Fibroblast of lung (primary cell): ENCODE measurements at places on chromosomes 1 and 21. TPM values are rescaled to one million over a fixed set of nuclear protein-coding genes. Genes with fewer than 3 reads are reported as not detected.

DNA sequence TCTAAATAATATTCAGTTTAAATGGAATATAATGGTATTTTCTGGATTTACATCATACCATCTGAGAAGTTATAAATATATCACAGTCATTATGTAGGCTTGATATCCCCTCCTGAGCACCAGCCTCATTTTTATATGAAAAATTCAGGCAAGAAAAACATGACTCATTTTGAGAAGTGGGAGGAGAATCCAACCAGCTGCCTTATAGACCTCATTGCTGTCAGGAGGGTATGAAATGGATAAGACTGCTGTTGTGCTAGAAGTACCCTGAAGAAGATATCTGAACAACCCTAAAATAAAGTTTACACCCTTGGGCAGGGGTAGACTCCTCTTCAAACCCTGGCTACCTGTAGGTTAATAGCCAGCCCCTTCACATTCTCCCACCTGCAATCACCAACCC, 8.8 kb downstream of the GIPC2 start:
- no peaks in the 10 kb centered on the region for H3K36me3 ChIP-seq
- no peak overlapping the region for H3K4me3 ChIP-seq
- no peaks in the 10 kb centered on the region for H3K27me3 ChIP-seq
- DNase-seq = peak; percentile 43
- no peak overlapping the region for H3K27ac ChIP-seq

The B3GALT5 gene
- total RNA-seq = under 0.01 TPM in 1 of 2 replicates, not detected in the other

DNA sequence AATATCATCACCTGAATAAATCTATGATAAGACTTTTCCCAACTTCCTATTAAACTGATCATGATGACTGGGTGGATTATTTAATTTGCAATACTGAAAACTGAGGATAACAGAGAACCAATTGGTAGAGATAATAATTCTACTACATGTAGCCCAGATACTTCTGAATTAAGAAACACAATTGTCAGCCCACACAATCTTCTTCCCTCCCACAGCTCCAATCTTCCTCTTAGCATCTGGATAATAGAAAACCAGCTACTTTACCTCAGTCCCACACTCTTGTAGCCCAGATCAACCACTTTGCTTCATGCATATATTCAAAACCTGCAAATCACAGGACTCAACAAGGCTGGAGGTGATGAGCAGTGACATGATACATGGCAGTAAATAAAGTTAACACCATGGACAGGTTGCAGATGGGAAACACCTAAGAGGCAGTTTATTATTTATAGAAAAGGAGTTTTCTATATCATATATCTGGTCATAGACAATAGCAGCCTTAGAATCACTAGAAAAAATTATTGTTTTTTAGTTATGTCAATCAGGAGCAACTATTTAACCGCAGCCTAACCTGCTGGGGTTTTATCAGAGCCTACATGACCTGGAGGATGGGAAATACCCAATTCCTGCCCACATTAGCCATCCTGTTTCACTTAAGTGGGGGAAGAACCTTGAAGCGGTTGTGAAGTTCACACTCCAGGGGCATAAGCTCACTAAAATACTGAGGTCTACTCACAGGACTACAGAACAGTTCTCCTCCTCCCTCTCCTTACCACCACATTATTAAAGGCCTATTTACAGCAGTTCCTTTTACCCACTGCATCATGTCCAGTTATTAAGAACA, 16.7 kb downstream of the FRRS1 start:
- no peaks in the 10 kb centered on the region for H3K36me3 ChIP-seq
- DNase-seq = no peak
- no peak overlapping the region for H3K4me3 ChIP-seq
- no peak overlapping the region for H3K27ac ChIP-seq
- no peaks in the 10 kb centered on the region for H3K4me1 ChIP-seq

GRCh38 chr1:160884579-160884978, 401 bp downstream of the ITLN1 start:
- no peak overlapping the region for H3K4me3 ChIP-seq
- no peaks in the 10 kb centered on the region for H3K4me1 ChIP-seq
- H3K36me3 ChIP-seq = no peaks in the 10 kb centered on the region
- no peak for DNase-seq
- no peak overlapping the region for H3K27ac ChIP-seq

- no peaks in the 10 kb centered on the region for H3K4me1 ChIP-seq
- H3K27ac ChIP-seq = no peak overlapping the region
- DNase-seq = no peak
- no peak overlapping the region for H3K4me3 ChIP-seq
- no peaks in the 10 kb centered on the region for H3K27me3 ChIP-seq
Observed at GRCh38 chr1:48693674-48694320, 82.9 kb downstream of the BEND5 start.

The AMY2A gene
- not detected in 2 replicates for total RNA-seq

The NIBAN1 gene
- total RNA-seq = 91.7 and 122 TPM in 2 replicates

DNA sequence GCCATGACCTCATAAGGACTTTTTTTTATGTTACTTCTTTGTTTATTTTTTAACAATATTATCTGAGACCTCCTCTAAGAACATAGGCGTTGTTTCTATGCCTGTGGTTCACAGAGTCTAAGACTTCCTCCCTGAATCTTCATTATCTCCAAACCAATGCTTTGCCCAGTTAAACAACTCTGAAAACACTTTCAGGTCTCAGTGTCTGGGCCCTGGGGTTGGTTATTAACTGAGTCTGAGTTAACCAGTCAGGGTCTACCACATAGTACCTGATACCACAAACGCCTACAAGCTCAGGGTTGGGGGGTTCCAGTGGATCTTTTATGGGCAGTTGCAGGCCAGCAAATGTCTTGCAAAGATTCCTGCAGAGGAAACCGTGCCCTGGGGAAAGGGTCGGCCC, 138.2 kb downstream of the AJAP1 start:
- DNase-seq = no peak
- H3K4me3 ChIP-seq = no peak overlapping the region
- no peaks in the 10 kb centered on the region for H3K27me3 ChIP-seq
- no peaks in the 10 kb centered on the region for H3K4me1 ChIP-seq

The PCNX2 gene
- 34.4 and 37.8 TPM in 2 replicates for total RNA-seq

- no peak overlapping the region for H3K27ac ChIP-seq
- H3K4me3 ChIP-seq = no peak overlapping the region
- no peaks in the 10 kb centered on the region for H3K36me3 ChIP-seq
- no peaks in the 10 kb centered on the region for H3K4me1 ChIP-seq
- peak; percentile 31 for DNase-seq
Observed at GRCh38 chr1:46747683-46748288, 28.9 kb upstream of the EFCAB14 start.

GRCh38 chr1:188778578-188778977, 1699.1 kb downstream of the BRINP3 start:
- peak; percentile 38 for DNase-seq
- H3K27ac ChIP-seq = no peak overlapping the region
- no peaks in the 10 kb centered on the region for H3K36me3 ChIP-seq
- H3K4me3 ChIP-seq = no peak overlapping the region
- H3K4me1 ChIP-seq = no peaks in the 10 kb centered on the region

DNA sequence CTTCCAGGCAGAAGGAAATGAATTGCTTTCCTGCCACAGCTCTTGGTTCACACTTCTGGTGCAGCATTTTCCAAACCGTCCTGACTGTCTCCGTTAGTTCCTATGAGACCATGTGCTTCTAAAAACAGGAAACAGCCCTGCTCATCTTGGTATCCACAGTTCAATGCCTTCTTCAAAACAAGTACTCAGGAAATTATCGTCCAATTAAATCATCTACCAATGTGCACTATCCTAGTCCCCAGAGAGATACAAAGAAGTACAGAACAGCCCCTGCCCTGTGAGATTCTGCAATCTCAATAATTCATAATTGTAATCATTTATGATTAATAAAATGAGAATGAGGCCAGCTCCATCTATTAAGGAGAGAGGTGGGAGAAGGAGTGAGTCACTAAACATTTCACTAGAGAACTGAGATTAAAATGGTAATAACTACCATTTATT, 11.2 kb downstream of the CLEC20A start:
- H3K4me1 ChIP-seq = peaks cover 5% of the 10 kb centered on the region
- no peaks in the 10 kb centered on the region for H3K36me3 ChIP-seq
- no peak for DNase-seq
- no peak overlapping the region for H3K4me3 ChIP-seq
- H3K27me3 ChIP-seq = no peaks in the 10 kb centered on the region

GRCh38 chr1:198003468-198003867, 86.3 kb downstream of the LHX9 start:
- no peaks in the 10 kb centered on the region for H3K36me3 ChIP-seq
- no peaks in the 10 kb centered on the region for H3K4me1 ChIP-seq
- H3K27me3 ChIP-seq = no peaks in the 10 kb centered on the region
- DNase-seq = no peak

- no peaks in the 10 kb centered on the region for H3K4me1 ChIP-seq
- H3K36me3 ChIP-seq = no peaks in the 10 kb centered on the region
- no peak overlapping the region for H3K4me3 ChIP-seq
- no peaks in the 10 kb centered on the region for H3K27me3 ChIP-seq
- DNase-seq = no peak
Observed at GRCh38 chr1:28830814-28831213, 18.8 kb downstream of the OPRD1 start.

The ATP6V1G3 gene
- total RNA-seq = not detected in 2 replicates

- H3K4me1 ChIP-seq = no peaks in the 10 kb centered on the region
- no peak overlapping the region for H3K4me3 ChIP-seq
- no peaks in the 10 kb centered on the region for H3K36me3 ChIP-seq
- DNase-seq = no peak
- no peak overlapping the region for H3K27ac ChIP-seq
Observed at GRCh38 chr1:23594927-23595353, 35.6 kb upstream of the ID3 start.

The UBASH3A gene
- not detected in 2 replicates for total RNA-seq

DNA sequence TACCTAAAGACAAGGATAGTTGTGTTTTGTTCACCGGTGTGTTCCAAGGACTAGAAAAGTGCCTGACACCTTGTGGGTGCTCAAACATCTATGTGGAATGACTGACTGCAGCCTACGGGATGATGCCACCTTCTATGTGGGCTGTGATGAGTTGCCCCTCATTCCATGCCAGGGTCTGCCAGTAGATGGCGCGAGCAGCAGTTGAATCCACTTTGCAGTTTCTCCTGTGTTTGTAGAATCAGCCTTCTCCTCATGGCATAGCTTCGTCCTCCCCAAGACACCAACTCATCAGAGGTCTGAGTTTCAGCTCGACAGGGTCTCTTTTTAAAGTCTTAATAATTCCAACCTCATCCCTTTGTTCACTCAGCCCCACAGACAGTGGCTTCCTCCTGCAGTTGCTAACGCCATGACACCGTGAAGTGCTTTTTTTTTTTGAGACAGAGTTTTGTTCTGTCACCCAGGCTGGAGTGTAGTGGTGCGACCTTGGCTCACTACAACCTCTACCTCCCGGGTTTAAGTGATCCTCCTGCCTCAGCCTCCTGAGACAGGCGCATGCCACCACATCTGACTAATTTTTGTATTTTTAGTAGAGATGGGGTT, 133.7 kb downstream of the CAPN8 start:
- H3K4me1 ChIP-seq = no peaks in the 10 kb centered on the region
- H3K27ac ChIP-seq = no peak overlapping the region
- no peaks in the 10 kb centered on the region for H3K36me3 ChIP-seq
- no peak overlapping the region for H3K4me3 ChIP-seq

The FOXO6 gene
- total RNA-seq = under 0.01 TPM in 2 replicates

- H3K27ac ChIP-seq = no peak overlapping the region
- H3K36me3 ChIP-seq = no peaks in the 10 kb centered on the region
- H3K4me1 ChIP-seq = no peaks in the 10 kb centered on the region
- no peak overlapping the region for H3K4me3 ChIP-seq
- H3K27me3 ChIP-seq = no peaks in the 10 kb centered on the region
- no peak for DNase-seq
Observed at GRCh38 chr21:17391811-17392340, 121.0 kb upstream of the CXADR start.

The IL23R gene
- total RNA-seq = not detected in 2 replicates

- DNase-seq = no peak
- no peak overlapping the region for H3K4me3 ChIP-seq
- no peak overlapping the region for H3K27ac ChIP-seq
- H3K4me1 ChIP-seq = no peaks in the 10 kb centered on the region
- H3K36me3 ChIP-seq = no peaks in the 10 kb centered on the region
- no peaks in the 10 kb centered on the region for H3K27me3 ChIP-seq
Observed at GRCh38 chr21:37682966-37683365, 233.3 kb downstream of the KCNJ6 start.

GRCh38 chr1:193014400-193014799, 44.8 kb downstream of the UCHL5 start:
- peaks cover 9% of the 10 kb centered on the region for H3K4me1 ChIP-seq
- H3K27me3 ChIP-seq = no peaks in the 10 kb centered on the region
- no peaks in the 10 kb centered on the region for H3K36me3 ChIP-seq
- H3K27ac ChIP-seq = no peak overlapping the region

- no peak for DNase-seq
- no peak overlapping the region for H3K4me3 ChIP-seq
- H3K27me3 ChIP-seq = no peaks in the 10 kb centered on the region
Observed at GRCh38 chr1:184567637-184568036, 180.8 kb downstream of the C1orf21 start.

The NPHS2 gene
- not detected in 2 replicates for total RNA-seq

GRCh38 chr1:215739025-215739424, 171.9 kb downstream of the KCTD3 start:
- H3K27ac ChIP-seq = no peak overlapping the region
- H3K4me3 ChIP-seq = no peak overlapping the region
- no peak for DNase-seq
- no peaks in the 10 kb centered on the region for H3K27me3 ChIP-seq
- H3K36me3 ChIP-seq = no peaks in the 10 kb centered on the region
